Mesenchymal stem cell (in vitro differentiated cells and primary cell): ENCODE measurements at places on chromosomes 5 and 9.

DNA sequence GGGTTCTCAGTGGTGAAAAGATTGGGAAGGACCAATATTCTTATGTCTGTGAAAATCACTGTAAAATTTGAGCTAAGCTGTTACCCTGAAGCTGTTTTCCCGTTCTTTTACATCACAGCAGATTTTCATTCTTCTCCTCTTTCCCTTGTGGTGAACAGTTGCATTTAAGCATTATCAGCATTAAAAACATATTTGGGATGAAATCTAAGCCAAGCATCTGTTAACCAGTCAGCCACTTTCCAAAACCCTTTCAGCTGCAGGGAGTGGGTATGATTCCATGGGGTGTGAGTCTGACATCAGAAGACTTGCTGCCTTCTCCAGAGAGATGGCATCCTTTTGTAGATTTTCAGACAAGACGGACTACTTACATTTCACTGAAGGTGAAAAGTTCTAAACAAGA lies 97.2 kb downstream of the TRIO start:
- DNase-seq: no peak

GRCh38 chr9:34106110-34106509 lies 20.4 kb downstream of the DCAF12 start:
- no peak for DNase-seq

DNA sequence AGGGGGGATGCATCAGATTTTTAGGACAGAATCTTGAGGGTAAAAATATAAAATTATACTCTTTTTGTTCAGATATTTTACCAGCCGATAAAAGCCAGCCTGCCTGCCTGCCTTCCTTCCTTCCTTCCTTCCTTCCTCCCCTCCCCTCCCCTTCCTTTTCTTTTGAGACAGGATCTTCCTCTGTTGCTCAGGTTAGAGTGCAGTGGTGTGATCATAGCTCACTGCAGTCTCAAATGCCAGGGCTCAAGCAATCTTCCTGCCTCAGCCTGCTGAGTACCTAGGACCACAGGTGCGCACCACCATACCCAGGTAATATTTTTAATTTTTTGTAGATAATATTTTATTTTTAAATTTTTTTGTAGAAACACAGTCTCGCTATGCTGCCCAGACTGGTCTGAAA lies 330.0 kb downstream of the CCDC171 start:
- DNase-seq: no peak

GRCh38 chr5:73768-74502 lies 18.0 kb upstream of the PLEKHG4B start:
- DNase-seq: no peak

GRCh38 chr5:89350684-89351083 lies 467.7 kb upstream of the MEF2C start:
- no peak for DNase-seq

DNA sequence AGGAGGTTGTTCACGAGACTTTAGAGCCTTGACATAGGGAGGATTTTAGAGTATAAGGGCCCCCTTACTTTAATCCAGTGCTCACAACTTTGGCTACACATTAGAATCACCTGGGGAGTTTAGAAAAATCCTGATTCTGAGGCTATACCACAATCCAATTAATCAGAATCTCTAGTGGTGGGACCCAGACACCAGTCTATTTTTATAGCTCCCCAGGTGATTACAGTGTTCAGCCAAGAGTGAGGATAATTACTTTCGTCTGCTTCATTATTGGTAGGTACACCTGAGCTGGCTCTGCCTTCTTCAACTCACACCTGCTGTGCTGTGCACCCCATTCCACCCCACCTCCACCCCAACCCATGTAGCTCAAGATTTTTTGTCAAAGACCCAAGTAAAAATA lies 141.3 kb upstream of the EPB41L4A start:
- no peak for DNase-seq

GRCh38 chr5:133405275-133406034 lies 206.9 kb downstream of the FSTL4 start:
- DNase-seq: no peak

- no peak for DNase-seq
These were observed 30.1 kb upstream of the HAPLN1 start for GRCh38 chr5:83750749-83751148.

GRCh38 chr5:12772276-12772675 lies 868.0 kb upstream of the CTNND2 start:
- DNase-seq: no peak

- DNase-seq: no peak
These were observed 27.6 kb upstream of the NFIB start for GRCh38 chr9:14341437-14342122.

DNA sequence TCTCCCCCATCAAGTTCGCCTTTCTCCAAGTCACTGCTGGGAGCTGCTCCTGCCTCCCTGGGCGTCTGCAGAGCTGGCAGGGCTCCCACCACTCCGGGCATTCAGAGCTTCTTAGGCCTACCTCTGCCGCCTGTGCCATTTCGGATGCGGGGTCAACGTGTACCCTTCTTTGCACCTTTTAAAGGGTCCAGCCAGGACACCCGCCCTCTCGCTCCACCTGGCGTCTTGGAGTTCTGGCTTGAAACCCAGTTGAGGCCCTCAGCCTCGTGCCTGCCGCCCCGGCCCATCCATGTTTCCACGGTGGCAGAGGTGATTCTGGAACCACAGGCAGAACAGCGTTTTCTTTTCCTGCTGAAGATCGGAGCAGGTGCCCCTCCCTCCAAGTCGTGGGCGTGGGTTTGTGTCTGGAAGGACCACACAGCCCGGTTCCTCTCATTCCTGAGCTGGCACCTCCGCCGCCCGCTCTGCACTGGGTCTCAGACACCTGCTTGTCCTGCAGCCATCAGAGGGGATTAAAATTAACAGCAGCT lies 32.9 kb downstream of the NDUFS6 start:
- DNase-seq: no peak

DNA sequence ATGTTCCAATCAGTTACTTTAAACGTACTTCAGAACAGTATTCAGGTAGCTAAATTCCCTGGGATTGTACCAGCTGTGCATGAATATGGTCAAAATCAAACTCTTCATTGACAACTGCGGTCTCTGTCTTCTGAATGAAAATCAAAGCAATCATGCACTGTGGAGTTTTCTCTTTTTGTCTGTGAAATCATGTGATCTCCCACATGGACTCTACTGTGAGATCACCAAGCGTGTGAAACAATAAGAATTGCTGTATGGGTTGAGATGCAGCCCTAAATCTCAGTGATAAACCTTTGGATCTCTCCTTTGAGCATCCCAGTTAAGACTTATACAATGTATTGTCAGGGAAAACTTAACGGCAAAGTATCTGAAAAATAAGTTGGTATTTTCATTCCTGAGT lies 6.1 kb downstream of the NRG2 start:
- DNase-seq: no peak

- no peak for DNase-seq
These were observed 56.9 kb upstream of the CAST start for GRCh38 chr5:96605144-96605837.

GRCh38 chr5:139137697-139138096 lies 60.5 kb downstream of the SIL1 start:
- peak; percentile 35 for DNase-seq

- DNase-seq: no peak
These were observed 1.5 kb upstream of the ANKHD1 start for GRCh38 chr5:140399979-140400729.

DNA sequence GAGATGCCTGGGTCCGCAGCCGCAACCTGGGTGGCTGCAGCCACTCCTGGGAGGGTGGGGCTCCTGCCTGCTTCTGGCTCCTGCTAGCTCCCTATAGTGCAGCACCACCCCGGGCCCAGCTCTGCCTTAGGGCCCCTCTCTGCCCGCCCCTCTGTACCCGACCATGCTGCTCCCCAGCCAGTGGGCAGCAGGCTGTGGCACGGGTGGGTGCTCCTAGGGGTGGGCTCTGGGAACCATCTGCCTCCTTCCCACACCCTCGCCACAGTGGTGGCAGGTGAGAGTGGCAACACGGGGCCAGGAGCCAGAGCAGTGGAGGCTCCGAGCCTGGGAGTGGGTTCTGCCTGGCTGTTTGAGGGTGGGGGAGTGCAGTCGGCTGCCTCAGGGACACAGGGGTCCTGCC lies 7.8 kb upstream of the MTMR12 start:
- no peak for DNase-seq

DNA sequence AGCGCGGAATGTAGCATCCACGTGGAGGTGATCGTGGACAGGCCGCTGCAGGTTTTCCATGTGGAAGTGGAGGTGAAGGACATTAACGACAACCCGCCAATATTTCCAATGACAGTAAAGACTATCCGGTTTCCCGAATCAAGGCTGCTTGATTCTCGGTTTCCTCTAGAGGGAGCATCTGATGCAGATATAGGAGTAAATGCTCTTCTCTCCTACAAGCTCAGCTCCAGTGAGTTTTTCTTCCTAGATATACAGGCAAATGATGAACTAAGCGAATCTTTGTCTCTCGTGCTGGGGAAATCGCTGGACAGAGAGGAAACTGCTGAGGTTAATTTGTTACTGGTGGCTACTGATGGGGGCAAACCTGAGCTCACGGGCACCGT lies 598 bp downstream of the PCDHA2 start:
- peak; percentile 69 for DNase-seq

DNA sequence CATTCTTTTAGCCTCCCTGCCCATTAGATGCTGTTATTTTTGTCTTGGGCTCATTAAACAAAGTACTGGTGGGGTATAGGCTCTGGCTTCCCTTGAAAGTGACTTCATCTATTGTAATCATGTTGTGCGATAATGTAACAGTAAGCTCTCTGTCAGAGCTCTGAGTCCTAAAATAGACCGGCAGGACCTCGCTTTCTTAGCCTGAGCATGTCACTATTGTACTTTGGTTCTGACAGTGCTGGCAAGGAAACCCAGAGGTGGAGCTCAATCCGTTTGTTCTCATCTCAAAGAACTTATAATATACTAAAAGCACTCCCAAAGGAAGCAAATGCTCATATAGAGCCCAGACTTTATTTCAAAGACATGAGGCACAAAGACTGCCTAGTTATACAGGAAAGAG lies 339.1 kb upstream of the CCNH start:
- DNase-seq: no peak

DNA sequence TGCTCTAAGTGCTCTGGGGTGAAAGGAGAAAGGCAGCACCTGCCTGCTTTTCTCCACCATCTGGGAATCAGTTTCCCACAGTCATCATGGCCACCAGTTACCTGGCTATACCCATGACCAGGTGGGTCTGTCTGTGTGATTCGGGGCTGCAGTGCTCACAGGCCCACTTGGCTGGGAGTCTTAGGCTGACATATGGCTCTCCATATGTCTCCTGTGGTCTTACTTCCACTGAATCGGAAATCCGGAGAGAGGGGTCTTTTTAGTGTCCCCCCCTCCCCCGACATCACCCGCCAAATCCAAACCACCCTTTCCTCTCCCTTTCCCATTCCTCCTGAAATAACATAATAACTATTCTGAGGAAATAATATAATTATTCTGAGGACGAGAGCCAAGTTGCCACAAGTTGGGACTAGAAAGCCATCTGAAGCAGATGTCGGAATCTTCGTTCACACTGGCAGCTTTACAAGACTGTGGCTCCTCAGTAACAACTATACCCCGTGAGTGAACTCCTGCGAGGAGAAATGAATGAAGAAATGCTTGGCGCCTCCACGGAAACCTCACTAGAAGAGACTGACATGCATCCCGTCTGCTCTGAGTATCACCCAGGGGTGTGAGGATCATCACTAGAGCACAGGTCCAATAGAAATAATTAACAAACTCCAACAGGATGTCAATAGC lies 143.4 kb downstream of the MYO10 start:
- no peak for DNase-seq
